ENCODE measurements at places on chromosomes 5 and 9.

GRCh38 chr9:6098431-6098830 is 83.0 kb upstream of the RANBP6 start:
- DNase-seq, result no peak

DNA sequence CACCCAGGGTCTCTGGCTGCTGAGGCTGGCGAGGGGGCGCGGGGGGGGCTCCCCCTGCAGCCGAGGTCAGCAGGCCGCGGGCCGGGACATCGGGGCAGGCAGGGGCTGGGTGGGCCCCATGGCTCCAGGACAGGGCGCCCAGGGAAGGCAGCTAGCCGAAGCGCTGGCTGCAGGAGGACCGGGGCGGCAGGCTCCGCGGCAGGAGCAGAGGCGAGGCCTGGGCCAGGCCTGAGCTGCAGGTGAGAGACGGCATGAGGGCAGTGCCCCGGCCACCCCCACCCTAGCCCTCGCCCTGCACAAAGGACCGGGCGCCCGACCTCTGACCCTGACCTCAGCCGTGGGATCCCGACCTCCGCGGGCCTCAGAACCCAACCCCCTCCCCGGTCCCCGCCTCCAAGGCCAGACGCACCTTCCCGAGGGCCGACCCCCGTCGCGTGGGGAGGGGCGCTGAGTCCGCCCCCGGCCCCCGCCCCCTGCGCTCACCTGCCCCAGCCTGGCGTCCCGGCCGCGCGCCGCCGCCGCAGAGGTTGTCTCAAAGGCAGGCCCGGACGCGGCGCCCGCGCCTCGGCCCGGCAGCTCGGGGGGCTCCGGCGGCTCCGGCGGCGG is 431 bp downstream of the RNF208 start:
- no peak for DNase-seq

DNA sequence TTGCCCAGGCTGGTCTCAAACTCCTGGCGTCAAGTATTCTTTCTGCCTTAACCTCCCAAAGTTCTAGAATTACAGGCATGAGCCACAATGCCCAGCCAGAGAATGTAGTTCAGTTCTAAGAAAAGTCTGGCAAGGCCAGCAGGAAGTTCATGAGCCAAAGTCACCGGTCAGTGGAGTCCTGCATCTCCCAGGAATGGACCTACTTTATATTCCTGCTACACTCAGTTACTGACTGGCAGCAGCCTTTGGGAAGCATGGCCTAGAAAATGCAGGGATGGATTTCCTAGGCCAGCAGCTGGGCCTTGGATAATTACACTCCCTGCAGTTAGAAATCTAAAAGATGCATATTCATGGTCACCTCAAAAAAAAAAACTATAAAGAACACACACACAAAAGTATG is 135.7 kb downstream of the CAAP1 start:
- no peak for DNase-seq

GRCh38 chr9:38233343-38233742 is 159.2 kb upstream of the ALDH1B1 start:
- DNase-seq, result no peak

- no peak for DNase-seq
These were observed 22.0 kb downstream of the UBE2QL1 start for GRCh38 chr5:6470672-6471071.

GRCh38 chr5:156715287-156715686 is 134.8 kb upstream of the PPP1R2B start:
- no peak for DNase-seq

DNA sequence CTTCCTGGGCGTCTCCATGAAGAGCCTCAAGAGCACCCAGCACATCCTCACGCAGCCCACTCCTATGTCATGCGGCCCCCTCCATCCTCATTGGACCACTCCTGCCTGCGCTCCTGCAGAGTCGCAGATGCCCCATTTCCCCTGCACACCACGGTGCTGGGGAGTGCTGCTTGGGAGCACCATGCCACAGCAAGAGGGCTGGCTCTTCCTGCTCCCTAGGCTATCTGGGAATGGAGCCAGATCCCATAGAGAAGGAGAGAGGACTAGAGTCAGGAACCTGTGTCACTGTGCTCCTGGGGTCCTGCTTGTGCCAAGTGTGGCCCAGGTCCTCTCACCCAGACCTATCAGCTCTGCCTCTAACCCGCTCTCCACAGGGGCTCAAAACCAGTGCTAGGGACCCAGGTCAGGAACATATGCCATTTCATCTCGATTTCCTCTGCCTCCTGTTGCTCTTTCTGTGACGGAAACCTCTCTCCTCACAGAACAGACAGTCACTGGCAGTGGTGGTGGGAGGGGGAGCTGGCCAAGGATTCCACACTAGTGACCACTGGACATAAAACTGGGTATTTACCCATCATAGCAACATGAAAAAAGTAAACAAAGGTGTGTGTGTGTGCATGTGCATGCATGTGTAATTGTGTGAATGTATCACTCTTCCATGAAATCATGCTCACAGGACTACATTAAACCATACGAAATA is 178.4 kb downstream of the TTLL11 start:
- no peak for DNase-seq

DNA sequence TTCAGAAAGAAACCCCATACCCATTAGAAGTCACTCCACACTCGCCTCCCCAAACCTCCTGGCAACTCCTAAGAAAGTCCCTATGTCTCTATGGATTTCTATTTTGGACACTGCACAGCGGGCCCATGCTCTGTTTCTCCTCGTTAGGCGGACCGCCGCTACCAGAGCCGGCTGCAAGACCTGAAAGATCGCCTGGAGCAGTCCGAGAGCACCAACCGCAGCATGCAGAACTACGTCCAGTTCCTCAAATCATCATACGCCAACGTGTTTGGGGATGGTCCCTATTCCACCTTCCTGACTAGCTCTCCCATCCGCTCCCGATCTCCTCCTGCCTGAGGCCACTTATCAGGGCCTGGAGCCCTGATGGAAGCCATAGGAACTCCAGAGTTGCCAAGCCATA is 4.6 kb upstream of the GLE1 start:
- DNase-seq, result no peak

DNA sequence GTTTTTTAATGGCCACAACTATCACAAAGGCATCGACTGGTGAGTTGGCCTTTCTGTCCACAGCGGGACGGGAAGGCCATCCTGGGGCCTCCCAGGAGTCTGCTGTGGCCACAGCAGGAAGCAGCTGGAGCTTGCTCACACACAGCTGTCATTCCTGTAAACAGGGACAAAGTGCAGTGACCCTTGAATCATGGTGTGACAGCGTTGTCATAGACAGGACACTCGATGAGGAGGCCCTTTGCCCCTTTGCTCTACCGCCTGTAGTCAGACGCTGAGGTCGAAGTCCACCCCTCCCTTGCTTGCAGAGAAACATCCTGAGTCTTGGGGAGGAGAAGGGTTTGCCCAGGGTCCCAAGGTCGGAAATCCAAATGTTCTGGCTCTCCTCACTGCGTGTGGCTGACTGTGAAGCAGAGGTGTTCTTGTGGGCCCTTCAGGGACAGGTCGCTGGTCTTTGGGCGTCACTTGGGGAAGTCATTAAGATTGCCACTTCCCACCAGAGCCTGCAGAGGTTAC is 35.1 kb downstream of the NDST1 start:
- no peak for DNase-seq

DNA sequence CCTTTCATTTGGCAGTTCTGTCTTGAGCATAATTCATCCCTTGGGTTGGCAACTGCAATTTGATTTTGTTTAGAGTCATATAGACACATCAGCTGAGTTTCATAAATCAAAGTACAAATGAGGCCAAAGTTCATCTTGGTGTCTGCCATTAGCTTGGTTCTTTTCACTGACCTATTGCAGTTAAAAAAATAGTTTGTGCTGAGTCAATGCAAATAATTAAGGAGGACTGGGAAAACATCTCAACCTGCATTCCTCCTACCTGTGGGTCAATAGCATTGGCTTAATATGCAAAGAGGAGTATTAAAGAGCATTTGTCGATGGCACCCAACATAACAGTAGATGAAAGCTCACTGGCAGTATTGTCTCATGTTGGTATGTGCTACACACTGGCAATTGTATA is 1.6 kb downstream of the PKD2L2 start:
- no peak for DNase-seq

- DNase-seq, result no peak
These were observed 180.2 kb downstream of the DENND1A start for GRCh38 chr9:123749580-123750202.

DNA sequence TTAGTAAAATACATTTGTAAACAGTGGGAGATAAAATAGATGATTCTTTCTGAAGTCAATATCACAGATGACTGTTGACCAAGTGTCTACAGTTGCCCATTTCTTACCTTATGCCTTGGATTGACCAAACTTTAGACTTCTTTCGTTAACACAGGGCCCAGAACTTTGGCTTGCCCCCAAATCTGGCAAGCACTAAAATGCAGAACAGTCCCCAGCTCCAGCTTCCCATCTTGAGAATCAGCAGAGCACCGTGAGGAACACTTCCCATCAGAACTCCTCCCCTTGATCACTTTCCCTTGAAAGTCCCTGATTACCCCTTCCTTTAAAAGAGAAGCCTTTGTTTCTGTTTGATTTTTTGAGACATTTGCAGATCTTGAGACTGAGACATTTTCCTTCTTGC is 1039.9 kb downstream of the TLE1 start:
- no peak for DNase-seq

- no peak for DNase-seq
These were observed 551.5 kb upstream of the TLE4 start for GRCh38 chr9:79020276-79020675.
